Foreskin melanocyte (primary cell): ENCODE measurements at places on chromosomes 7 and 10.
A peak's percentile ranks its signal among the peaks of the same experiment; 100 is the strongest.

- no peak for DNase-seq
These were observed 138.0 kb downstream of the FAM53B start for GRCh38 chr10:124605856-124606812.

DNA sequence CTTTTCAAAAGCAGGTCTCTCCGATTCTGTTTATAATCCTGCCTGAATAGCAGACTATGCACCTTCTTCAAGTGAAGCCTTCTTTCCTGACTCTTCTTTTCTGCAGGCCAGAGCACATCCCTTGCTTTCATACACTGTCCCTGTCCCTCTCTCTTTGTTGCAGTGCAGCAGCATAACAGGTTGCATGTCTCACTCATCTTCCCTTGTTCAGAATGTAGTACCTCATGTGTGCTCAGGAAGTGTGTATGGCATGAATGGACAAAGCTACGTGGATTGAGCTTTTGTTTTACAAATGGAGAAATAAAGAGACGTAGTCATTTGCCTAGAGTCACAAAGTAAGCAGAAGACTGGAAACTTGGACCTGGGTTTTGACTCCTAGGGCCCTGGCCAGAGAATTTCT lies 68.0 kb downstream of the PTPRZ1 start:
- DNase-seq: no peak

- no peak for DNase-seq
These were observed 119.4 kb downstream of the ST7 start for GRCh38 chr7:117072620-117073118.

- DNase-seq: no peak
These were observed 40.7 kb upstream of the MRLN start for GRCh38 chr10:59793919-59794318.

DNA sequence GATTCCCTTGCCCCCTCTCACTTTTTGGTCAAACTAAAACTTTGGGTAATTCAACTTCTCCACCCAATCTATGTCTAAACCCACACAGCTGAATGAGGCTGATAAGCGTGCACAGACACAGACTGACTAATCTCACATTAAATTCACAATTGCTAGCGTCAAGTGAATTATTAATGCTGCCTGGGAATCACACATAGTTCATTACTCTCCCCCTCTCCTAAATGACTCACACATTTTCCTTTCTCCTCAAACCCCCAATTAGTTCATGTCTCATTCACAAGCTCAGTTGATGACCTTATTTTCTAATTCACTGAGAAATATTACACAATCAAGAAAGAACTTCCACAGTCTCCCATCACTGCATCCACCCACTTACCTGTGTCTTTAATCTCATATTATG lies 14.5 kb downstream of the KLF14 start:
- DNase-seq: no peak

DNA sequence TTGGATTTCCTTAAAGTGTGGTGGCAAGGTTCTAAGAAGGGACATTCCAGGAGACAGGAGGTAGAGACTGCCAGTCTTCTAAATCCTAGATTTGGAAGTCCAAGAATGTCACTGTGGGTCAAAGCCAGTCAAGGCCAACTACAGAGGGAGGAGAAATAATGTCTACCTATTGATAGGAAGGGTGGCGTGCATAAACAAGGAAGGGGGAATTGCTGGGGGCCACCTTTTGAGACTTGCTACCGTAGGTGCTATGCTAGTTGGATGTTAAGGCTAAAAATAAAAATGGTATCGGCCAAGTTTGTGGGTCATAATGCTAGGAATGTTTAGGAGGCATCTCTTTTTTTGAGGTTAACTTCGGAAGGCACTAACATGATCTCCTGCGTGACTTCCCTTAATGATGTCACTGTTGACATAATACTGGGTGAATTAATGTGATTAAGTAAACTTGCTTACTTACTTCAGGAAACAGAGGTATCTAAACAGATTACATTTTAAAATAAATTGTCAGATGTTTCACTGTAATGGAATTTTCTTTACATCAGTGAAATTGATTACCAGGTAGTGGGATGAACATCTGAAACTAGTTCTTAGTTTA lies 4.8 kb downstream of the BTRC start:
- DNase-seq: no peak

- DNase-seq: peak; percentile 69
These were observed 126.5 kb downstream of the SH2D4B start for GRCh38 chr10:80664071-80664680.

DNA sequence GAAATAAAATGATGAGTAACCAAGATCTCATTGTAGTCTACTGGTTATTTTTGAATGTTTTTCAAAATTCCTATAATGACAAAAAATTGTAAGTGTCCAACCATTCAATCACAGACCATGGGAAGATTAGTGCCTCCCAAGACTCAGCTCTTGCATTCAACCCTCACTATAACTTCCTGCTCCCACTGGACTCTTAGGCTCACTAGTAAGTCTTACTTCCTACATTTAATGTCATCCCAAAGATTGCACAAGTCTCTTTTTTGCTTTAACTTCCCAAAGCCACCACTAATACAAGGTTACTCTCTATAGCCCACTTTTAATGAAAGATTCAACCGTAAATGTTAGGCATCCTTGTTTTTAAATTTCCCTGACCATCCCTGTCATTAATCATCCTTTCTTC lies 111.9 kb upstream of the NRBF2 start:
- no peak for DNase-seq

DNA sequence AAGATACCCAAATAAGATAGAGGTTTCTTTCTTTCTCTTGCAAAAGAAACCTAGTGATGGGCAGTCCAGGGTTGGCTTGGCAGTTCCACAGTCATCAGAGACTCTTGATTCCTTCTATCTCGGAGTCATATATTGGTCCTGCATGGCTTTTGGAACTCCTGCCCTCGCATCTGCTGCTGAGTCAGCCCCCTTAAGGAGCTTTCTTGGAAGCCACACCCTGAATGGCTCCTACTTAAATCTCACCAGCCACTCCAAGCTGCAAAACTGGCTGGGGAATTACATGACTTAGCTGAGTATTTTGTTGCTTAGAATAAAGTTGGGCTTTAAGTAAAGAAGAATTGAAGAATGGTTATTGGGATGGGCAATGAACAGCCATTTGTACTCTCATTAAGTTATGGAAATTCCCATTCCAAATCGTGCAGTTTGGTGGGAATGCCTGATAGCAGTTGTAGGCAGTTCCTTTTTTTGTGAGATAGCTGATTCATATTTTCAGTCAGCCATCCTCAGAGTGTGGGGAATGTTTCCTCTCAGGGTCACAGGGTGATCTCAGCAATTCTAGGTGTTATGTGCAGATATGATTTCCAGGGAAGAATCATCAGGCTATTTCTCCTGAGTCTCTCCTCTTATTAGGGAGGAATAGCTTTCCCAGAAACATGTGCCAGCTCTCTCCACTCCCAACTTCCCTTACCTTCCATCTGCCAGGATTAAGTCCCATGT lies 209.9 kb downstream of the BBS9 start:
- no peak for DNase-seq

GRCh38 chr10:131047501-131047900 lies 264.0 kb downstream of the TCERG1L start:
- no peak for DNase-seq

GRCh38 chr7:108875139-108875538 lies 305.5 kb downstream of the DNAJB9 start:
- DNase-seq: peak; percentile 4

GRCh38 chr7:156778201-156778600 lies 114.8 kb downstream of the LMBR1 start:
- DNase-seq: no peak

GRCh38 chr7:51070151-51070550 lies 246.5 kb downstream of the COBL start:
- DNase-seq: no peak

GRCh38 chr10:88893611-88894010 lies 13.6 kb downstream of the STAMBPL1 start:
- DNase-seq: peak; percentile 59

GRCh38 chr7:157476201-157476600 lies 139.4 kb downstream of the DNAJB6 start:
- DNase-seq: no peak

DNA sequence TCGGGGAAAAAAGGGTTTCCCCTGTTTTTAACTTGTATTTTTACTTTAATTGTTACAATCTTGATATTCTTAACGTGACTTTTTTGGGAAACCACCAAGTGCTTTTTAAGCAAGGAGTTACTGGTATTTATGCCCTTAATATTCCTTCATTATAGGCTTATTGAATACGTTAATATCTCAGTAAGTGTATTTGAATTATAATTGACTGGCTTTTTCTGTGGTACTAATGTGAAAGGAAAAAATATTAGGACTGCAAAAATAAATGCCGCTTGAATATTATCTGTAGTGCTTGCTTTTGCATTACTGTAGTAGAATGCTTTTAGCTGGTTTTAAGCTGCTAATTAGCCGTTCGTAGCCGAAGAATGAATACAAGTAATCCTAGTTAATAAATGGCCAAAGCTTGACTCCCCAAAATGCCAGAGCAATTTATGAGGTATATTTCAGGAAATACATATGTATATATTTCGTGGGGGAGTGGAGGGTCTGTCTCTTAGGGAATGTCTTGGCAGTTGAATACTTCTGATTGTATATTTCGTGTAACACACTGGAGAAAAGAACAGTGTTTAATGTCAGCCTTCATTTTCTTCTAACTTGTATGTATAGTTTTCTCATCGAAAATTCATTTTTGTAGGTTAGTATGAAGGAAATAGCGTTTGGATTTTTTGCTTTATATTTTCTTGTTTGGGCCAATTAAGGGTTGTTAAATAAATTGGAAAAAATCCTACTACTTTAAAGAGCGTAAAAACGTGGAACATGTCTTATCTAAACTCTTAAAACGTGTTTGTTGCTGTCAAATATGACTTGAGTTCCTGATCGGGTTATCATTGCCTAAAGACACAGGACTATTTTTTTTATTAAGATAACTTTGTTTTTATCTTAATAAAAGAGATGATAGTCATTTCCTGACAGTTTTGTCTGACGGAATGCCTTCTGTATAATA lies 1.5 kb downstream of the PDCD4 start:
- DNase-seq: no peak

DNA sequence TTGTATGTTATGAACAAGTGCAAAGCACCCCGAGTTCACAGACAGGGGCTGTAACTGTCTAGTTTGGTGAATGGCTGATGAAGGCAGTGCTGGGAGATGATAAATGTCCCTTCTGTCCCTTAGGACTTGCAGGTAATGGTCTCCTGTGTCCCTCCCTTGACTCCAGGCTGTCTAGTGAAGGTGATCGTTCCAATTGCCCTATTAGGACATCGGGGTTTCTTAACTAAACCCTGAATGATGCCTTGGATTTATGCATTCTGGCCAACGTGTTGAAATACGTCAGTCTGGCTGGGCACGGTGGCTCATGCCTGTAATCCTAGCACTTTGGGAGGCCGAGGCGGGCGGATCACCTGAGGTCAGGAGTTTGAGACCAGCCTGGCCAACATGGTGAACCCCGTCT lies 69.4 kb downstream of the PFKFB3 start:
- no peak for DNase-seq

DNA sequence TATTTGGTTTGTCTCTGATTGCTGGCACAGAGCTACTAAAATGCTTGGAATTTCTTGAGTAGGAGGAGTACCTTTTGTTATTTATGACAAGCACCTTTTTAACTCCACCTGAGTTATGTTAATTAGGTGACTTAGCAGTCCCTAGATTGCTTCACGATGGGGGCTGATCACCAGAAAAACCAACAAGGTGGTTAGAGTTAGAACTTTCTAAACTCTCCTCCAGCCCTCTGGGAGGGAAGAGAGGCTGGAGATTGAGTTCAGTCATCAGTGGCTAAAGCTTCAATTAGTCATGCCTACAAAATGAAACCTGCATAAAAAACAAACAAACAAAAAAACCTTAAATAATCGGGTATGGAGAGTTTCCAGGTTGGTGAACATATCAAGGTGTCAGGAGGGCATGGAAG lies 23.6 kb upstream of the ING3 start:
- DNase-seq: no peak

- no peak for DNase-seq
These were observed 66.2 kb upstream of the C10orf90 start for GRCh38 chr10:126736727-126737126.

GRCh38 chr10:89134963-89135362 lies 72.2 kb downstream of the CH25H start:
- no peak for DNase-seq
